ENCODE measurements at places on chromosomes 4 and X.

GRCh38 chr4:38600575-38600974, 63.4 kb upstream of the KLF3 start:
- DNase-seq = no peak

- DNase-seq = no peak
Measured at GRCh38 chr4:42653626-42654560, 3.0 kb downstream of the ATP8A1 start.

- no peak for DNase-seq
Measured at GRCh38 chr4:169963998-169964397, 62.2 kb downstream of the MFAP3L start.

DNA sequence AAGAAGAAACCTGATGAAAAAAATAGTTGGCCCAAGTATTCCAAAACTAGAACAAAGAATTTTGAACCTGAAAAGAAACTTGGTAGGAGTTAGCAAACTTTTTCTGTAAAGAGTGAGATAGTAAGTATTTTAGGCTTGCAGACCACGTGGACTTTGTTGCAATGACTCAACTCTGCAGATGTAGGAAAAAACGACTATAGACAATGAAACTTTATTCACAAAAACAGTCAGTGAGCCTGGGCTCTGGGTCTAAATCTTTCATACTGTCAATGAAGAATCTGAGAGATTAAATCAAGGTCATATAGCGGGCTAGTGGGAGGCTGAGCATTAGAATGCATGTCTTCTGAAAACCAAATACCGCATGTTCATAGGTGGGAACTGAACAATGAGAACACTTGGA, 23.0 kb downstream of the SH3D19 start:
- DNase-seq = no peak

- DNase-seq = no peak
Measured at GRCh38 chrX:20681683-20682082, 415.0 kb upstream of the RPS6KA3 start.

Measured in EL (cell line).